ENCODE measurements at places on chromosomes 6 and 20. TPM values are rescaled to one million over a fixed set of nuclear protein-coding genes. Genes with fewer than 3 reads are reported as not detected.
A peak's percentile ranks its signal among the peaks of the same experiment; 100 is the strongest.

DNA sequence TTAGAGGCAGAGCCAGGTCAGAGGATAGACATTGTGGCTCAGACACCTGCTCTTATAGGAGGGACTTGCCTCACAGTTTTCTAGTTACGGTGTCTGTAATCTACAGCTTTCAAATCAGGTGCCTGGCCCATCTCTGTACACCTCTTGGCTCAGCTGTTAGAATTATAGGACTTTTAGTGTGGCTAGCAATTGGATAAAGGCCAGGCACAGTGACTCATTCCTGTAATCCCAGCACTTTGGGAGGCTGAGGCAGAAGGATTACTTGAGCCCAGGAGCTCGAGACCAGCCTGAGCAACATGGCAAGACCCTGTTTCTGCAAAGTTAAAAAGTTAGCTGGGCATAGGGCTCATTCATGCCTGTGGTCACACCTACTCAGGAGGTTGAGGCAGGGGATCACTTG is 20.0 kb downstream of the BRPF3 start:
- DNase-seq: no peak
- H3K27ac ChIP-seq: no peak overlapping the region
- peaks cover 12% of the 10 kb centered on the region for H3K36me3 ChIP-seq
- H3K4me1 ChIP-seq: no peaks in the 10 kb centered on the region
- no peak overlapping the region for H3K4me3 ChIP-seq

DNA sequence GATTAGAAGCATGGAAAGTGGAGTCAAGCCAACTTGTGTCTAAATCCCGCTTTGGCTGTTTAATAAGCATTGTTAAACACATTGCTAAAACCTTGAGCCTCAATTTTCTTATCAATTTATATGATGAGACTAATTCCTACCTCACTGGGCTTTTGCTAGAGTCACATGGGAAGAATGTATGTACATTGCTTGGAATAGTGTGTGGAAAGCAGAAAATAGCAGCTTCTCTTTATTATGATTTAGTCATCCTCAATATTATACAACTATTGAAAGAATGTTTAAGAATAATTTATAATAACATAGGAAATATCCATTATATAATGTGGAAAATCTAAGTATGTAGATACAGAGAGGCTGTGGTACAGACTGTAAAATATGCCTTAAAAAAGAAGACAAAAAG is 313.0 kb upstream of the CDYL start:
- no peaks in the 10 kb centered on the region for H3K36me3 ChIP-seq
- no peaks in the 10 kb centered on the region for H3K4me1 ChIP-seq
- DNase-seq: no peak
- no peak overlapping the region for H3K4me3 ChIP-seq

The GDAP1L1 gene
- not detected for total RNA-seq

- H3K27ac ChIP-seq: no peak overlapping the region
- H3K27me3 ChIP-seq: no peaks in the 10 kb centered on the region
- no peak for DNase-seq
These were observed 30.9 kb upstream of the RIMS1 start for GRCh38 chr6:71855406-71855805.

The PI16 gene
- total RNA-seq: 5.2 TPM

DNA sequence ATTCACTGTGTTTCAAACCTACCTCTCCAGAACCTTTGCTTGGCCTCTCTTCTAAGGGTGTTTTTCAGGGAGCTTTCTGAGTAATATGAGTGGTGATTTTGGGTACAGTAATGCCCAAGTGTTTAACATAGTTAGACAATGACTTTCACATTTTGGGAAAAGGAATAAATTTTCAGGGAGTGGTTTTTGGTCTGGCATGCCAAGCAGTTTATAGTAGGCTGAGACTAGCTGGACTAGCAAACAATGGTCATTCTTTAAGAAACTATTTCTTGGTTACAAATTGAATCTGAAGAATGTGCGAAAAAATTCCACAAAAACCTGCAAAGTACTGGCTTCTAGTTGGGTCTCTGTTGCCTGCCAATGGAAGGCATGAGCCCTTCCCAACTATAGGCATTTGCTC is 15.4 kb downstream of the FNDC1 start:
- H3K36me3 ChIP-seq: no peaks in the 10 kb centered on the region
- H3K27me3 ChIP-seq: no peaks in the 10 kb centered on the region
- H3K4me1 ChIP-seq: no peaks in the 10 kb centered on the region
- DNase-seq: no peak

DNA sequence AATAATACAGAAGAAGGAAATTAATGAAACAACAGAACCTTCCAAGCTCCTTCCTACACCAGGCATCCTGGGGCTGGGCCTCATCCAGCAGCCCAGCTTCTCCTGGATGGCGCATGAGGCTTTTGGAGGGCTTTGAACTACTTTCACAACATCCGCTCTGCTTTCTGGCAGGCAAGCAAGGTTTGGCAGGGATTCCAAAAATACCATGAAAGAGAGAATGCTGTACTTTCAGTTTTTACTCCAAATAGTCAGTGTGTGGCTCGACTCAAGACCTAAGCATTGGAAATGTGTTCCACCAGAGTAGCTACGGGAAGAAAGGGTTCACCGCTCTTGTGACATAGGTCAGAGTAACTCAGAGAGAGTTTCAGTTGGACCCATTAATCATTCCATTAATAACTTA is 125.4 kb downstream of the OPRM1 start:
- H3K36me3 ChIP-seq: no peaks in the 10 kb centered on the region
- H3K27ac ChIP-seq: peak overlapping the region; percentile 51
- H3K4me3 ChIP-seq: no peak overlapping the region
- DNase-seq: no peak

GRCh38 chr20:49603209-49603627 is 35.3 kb upstream of the PTGIS start:
- no peak for DNase-seq
- no peaks in the 10 kb centered on the region for H3K36me3 ChIP-seq
- H3K4me3 ChIP-seq: no peak overlapping the region

DNA sequence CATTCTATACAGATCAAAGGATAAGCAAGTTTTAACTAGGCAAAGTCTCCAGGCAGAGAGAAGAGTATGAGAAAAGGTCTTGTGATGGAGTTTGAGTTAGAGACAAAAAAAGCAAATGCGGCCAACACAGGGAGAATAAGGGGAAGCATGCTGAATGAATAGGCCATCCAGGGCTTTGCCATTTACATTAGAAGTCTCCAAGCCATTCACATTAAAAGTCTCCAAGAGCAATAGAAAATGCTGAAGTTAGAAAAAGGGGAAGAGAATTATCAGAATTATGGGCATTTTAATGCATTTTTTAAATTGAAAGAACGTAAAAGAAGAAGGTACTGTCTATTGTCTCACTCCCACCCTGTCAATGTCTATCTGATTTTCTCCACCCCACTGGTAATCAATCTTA is 49.4 kb downstream of the PDSS2 start:
- no peak overlapping the region for H3K4me3 ChIP-seq
- no peaks in the 10 kb centered on the region for H3K4me1 ChIP-seq
- no peaks in the 10 kb centered on the region for H3K36me3 ChIP-seq
- no peaks in the 10 kb centered on the region for H3K27me3 ChIP-seq
- DNase-seq: no peak

The BLOC1S5 gene
- total RNA-seq: 26.2 TPM

DNA sequence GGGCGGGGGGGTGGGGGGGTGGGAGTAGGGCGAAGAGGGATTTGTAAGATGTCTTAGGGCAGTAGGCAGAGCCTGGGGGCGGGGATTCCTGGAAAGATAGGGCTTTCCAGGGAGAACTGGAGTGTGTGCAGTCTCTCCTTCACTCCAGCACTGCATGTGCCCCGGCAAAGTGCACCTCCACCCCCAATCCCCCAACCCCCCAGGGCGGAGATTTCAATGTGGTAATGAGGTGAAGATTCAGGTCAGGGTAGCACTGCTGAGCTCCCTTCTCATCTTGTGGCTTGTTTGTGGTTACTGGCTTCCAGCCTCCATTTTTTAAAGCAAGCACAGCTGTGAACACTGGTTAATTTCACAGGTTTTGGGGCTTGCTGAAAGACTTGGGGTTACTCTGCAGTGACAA is 5.9 kb downstream of the TMEM239 start:
- peak overlapping the region; percentile 3 for H3K27ac ChIP-seq
- H3K27me3 ChIP-seq: peaks cover 13% of the 10 kb centered on the region
- peak; percentile 12 for DNase-seq

The KIF25 gene
- total RNA-seq: not detected

DNA sequence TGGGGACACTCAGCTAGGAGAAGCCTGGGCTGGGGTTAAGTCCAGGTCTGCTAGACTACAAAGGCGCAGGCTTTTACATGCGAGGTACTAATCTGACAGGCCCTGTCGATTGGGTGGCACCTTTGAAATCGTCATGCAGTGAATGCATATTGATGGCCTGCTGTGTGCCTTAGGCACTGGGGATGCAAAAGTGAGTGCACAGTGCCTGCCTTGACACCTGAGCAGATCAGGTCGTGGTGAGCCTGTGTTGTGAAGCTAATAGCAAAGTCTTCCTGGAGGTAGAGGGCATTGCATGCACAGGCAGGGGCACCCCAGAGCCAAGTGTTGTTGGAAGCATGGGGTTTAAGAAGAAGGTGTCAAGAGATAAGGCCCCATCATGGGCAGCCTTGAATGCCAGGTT is 16.9 kb downstream of the LRRC1 start:
- no peaks in the 10 kb centered on the region for H3K36me3 ChIP-seq
- no peak for DNase-seq
- H3K4me1 ChIP-seq: no peaks in the 10 kb centered on the region
- H3K27me3 ChIP-seq: no peaks in the 10 kb centered on the region

DNA sequence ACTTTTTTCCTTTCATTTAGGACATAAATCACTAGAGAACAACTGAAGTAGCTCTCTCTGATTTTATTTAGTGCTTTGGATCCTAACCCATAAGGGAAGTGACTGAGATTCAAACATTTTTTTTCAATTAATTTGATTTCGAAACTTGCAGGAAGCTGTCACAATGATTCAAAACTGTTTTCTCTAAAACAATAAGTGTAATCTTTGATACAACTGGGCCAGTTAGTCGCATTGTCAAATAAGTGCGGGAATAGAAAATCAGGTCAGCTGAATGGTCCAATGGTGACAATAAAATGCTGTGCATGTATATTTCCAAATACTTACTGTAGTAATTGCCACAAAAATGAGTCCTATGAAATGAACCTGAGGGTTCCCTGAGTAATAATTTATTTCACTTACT is 930.8 kb downstream of the TFAP2A start:
- no peak overlapping the region for H3K27ac ChIP-seq
- no peak for DNase-seq
- no peaks in the 10 kb centered on the region for H3K4me1 ChIP-seq

- H3K27me3 ChIP-seq: no peaks in the 10 kb centered on the region
These were observed 340.1 kb downstream of the PHF3 start for GRCh38 chr6:63975699-63976098.

The CST3 gene
- total RNA-seq: 699 TPM

The ECT2L gene
- 0.33 TPM for total RNA-seq

GRCh38 chr6:119280668-119281067 is 68.9 kb downstream of the MAN1A1 start:
- no peak for DNase-seq
- H3K27me3 ChIP-seq: no peaks in the 10 kb centered on the region
- no peak overlapping the region for H3K4me3 ChIP-seq
- H3K4me1 ChIP-seq: no peaks in the 10 kb centered on the region
- H3K27ac ChIP-seq: no peak overlapping the region

DNA sequence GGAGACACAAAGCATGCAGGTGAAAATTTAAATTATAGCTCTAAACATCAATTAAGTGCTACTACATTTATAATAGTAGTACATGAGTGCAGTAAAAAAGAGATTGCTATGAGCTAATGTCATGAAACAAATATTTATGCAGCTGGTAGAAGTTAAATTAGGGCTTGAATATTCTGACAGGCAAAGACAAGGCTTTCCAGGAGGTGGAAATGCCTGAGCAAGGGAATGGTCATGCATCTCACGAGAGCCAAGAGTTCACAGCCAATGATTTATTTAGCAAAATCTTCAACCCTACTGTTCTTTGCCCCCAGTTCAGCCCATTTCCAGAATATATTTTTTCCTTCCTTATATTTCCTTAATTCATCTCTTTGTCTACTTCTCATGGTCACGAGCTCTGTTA is 128.9 kb downstream of the HIVEP2 start:
- no peak for DNase-seq
- H3K4me1 ChIP-seq: no peaks in the 10 kb centered on the region
- no peaks in the 10 kb centered on the region for H3K27me3 ChIP-seq
- no peak overlapping the region for H3K27ac ChIP-seq

DNA sequence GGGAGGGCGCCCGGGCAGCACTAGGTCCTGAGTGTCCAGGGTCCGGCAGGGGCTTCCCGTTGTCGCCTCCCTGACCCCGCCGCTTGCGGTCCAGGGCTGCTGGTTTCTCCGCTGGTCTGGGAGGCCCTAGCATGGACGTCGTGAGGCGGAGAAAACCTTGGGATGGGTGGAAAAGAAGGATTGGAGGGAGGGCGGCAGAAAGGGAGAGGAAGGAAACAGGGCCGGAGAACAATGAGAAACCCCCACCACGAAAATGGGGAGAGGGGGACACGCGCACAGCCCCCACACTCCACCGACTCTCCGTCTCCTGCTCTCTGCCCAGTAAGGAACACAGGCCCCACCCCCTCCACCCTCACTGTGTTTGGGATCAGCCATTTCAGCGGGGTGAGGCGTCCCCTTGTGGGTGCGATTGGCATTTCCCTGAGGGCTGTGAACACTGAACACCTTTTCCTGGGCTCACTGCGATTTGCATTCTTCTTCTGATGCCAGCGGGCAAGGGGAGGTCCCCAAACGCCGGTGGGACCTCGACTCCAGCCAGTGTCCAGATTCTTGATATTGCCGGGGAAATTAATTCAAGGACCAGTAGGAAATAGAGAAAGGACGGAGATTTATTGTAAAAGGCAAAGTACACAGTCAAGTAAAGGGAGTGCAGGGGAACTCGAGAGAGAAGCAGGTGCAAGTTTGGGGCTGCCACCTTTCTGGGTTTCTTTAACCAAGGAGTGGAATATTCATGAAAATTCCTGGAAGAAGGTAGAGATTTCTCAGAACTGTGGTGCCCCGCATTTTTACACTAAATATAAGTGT is 3.3 kb upstream of the RAET1G start:
- H3K4me1 ChIP-seq: peaks cover 4% of the 10 kb centered on the region
- peak; percentile 90 for DNase-seq
- H3K27ac ChIP-seq: peak overlapping the region; percentile 66
- H3K36me3 ChIP-seq: no peaks in the 10 kb centered on the region

- no peak overlapping the region for H3K4me3 ChIP-seq
- H3K4me1 ChIP-seq: no peaks in the 10 kb centered on the region
- no peak overlapping the region for H3K27ac ChIP-seq
- H3K27me3 ChIP-seq: no peaks in the 10 kb centered on the region
- no peak for DNase-seq
These were observed 152.4 kb upstream of the MAN1A1 start for GRCh38 chr6:119501798-119502483.

GRCh38 chr20:32158351-32158750 is 48.8 kb downstream of the TM9SF4 start:
- peaks cover 11% of the 10 kb centered on the region for H3K36me3 ChIP-seq
- H3K27ac ChIP-seq: no peak overlapping the region
- no peak overlapping the region for H3K4me3 ChIP-seq
- H3K27me3 ChIP-seq: no peaks in the 10 kb centered on the region
- no peak for DNase-seq

The HCRTR2 gene
- total RNA-seq: not detected

The BANF2 gene
- not detected for total RNA-seq

The DPPA5 gene
- total RNA-seq: not detected

The ADGRB3 gene
- total RNA-seq: 1.2 TPM

GRCh38 chr6:43714311-43715055 is 26.9 kb upstream of the MRPS18A start:
- peak overlapping the region; percentile 21 for H3K27ac ChIP-seq
- H3K27me3 ChIP-seq: no peaks in the 10 kb centered on the region
- H3K4me1 ChIP-seq: peaks cover 9% of the 10 kb centered on the region
- no peaks in the 10 kb centered on the region for H3K36me3 ChIP-seq

GRCh38 chr20:47620808-47621805 is 119.4 kb downstream of the NCOA3 start:
- no peaks in the 10 kb centered on the region for H3K27me3 ChIP-seq
- no peak overlapping the region for H3K27ac ChIP-seq
- H3K4me1 ChIP-seq: no peaks in the 10 kb centered on the region
- no peak overlapping the region for H3K4me3 ChIP-seq

The C6orf118 gene
- not detected for total RNA-seq

The TINAG gene
- total RNA-seq: not detected
